ENCODE measurements at places on chromosomes 6 and 20.

DNA sequence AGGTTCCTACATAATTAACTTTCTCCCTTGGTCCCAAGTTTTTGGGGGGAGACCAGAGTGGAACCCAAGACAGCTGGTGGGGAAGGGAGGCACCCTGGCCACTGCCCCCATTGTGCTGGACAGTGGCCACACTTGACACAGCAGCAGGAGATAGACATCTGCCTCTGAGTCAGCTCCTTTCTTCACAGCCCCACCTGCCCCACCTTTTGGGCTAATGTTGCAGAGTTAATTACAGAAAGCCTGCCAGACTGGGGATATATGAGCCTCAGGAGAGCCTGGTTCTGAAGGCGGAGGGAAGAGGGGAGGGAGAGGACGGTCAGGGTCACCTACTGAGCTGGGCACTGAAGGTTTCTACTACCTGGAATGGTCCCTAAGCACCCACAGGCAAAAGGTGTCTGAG lies 50.6 kb downstream of the MAFB start:
- no peak for DNase-seq

DNA sequence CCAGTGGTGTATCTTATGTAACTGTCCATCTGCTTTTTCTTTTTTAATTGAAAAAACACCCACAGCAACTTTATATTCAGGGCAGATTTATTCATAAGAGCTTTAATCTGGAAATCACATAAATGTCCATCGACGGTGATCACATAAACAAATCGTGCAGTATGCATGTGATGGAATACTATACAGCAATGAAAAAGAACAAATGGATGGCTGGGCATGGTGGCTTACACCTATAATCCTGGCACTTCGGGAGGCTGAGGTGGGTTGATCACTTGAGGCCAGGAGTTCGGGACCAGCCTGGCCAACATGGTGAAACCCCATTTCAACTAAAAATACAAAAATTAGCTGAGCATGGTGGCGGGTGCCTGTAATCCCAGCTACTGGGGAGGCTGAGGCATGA lies 39.1 kb downstream of the VSTM2L start:
- DNase-seq = no peak

DNA sequence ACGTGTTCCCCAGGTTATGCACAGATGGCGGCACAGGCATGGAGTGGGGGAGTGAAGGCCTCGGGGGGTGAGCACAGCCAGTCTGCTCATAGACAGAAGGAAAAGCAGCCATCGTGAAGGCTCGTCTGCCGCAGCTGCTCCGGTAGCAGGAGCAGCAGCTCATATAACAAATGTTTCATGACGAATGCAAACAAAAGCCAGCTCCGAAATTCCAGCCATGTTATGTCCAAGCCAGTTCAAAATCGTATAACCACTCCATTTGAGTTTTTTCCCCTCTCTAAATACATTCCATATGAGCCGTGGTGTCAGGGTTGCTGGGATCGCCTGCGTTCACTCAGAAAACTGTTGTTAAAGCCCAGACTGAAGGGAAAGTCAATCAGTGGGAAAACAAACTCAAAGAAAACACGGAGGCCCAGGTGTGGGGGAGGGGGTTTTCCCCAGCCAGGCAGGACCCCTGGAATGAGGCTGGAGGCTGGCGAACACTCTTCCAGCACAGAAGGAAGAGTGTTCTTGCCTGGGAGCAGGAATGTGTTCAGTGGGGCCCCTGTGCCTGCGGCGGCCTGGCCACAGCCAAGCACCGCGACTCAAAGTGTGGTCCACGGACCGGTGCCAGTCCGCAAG lies 280.4 kb upstream of the TAB2 start:
- DNase-seq = no peak

DNA sequence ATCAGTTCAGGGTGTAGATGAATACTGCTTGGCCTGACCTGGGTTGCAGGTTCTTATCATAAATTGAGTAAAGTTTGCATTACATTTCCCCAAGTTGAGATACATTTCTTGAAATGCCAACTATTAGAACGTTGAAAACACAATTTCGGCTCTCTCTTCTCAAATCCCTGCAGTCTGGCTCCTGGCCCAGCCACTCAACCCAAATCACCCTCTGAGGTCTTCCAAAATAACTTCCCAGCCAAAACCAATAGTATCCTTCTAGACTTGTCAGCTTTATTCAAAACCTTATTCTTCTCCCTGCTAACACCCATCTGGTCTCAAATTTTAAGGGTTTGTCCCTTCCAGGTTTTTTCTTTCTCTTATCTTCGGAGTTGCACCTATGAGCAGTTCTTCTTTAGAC lies 263.6 kb downstream of the EYA4 start:
- no peak for DNase-seq

GRCh38 chr6:34486106-34486740 lies 20.3 kb downstream of the PACSIN1 start:
- no peak for DNase-seq

- DNase-seq = no peak
These were observed at the start of gene GNAS for GRCh38 chr20:58852543-58853271. TSS of gene GNAS (plus strand) at chr20:58852716.

- DNase-seq = no peak
These were observed 24.1 kb downstream of the COL20A1 start for GRCh38 chr20:63317061-63317460.

GRCh38 chr6:151239603-151240035 lies at the start of gene AKAP12:
TSS of gene AKAP12 (plus strand) at chr6:151239967. CDS start at chr6:151240563, 596 bp downstream.
- peak; percentile 85 for DNase-seq

GRCh38 chr6:132512342-132512637 lies 626 bp downstream of the STX7 start:
- DNase-seq = no peak

DNA sequence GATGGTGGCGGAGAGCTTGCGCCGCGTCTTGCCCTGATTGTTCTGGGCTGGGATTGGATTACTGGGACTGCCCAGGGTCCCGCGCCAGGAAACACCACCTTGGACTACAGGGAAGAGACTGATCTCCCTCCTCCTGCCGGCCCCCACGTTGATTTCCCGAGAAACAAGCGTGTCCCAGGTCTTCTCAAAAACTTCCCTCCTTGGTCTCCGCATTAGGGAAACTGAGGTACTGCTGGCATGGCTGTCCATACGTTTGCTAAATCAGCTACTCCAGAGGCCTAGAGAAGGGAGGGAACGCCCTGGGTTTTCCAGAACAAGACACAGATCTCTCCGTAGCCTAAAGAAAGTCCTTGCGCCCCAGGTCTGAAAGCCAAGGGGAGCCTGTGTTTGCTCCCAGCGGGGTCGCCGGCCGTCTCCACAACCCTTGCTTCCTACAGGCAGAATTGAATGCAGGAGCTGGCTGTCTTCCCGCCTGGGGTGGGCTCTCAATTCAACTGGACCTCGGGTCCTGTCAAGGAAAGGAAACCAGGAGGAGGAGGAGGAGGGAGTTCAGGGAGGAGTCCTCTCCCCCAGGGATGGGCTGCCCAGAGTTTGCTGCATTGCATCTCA lies 29.2 kb downstream of the TFAP2A start:
- no peak for DNase-seq

GRCh38 chr20:46870041-46870440 lies 24.6 kb upstream of the EYA2 start:
- no peak for DNase-seq

DNA sequence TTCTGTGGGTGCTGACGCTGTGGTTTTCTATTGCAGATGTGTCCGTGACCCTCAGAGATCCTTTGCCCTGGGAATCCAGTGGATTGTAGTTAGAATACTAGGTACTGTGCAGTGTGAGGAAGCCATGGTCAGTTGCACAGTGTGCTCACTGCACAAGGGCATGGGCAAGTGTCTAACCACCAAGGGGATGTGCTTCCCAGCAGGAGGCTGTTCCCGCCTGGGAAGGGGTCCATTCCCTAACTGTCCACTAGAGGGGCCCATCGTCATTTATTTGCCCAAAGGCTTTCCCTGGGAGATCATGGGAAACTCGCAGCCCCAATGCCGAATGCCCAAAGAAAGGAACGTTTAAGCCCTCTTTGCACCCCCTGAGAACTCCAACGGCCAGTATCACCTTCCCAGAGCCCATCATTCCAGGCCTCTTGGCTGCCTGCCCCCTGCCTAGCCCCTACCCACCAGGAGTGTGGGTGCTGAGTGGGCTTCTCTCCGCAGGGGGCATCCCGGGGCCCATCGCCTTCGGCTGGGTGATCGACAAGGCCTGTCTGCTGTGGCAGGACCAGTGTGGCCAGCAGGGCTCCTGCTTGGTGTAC lies 26.2 kb downstream of the SLCO4A1 start:
- no peak for DNase-seq
